ENCODE measurements at places on chromosomes 4 and X.

GRCh38 chr4:7462509-7462971 lies 27.8 kb upstream of the PSAPL1 start:
- DNase-seq = no peak

DNA sequence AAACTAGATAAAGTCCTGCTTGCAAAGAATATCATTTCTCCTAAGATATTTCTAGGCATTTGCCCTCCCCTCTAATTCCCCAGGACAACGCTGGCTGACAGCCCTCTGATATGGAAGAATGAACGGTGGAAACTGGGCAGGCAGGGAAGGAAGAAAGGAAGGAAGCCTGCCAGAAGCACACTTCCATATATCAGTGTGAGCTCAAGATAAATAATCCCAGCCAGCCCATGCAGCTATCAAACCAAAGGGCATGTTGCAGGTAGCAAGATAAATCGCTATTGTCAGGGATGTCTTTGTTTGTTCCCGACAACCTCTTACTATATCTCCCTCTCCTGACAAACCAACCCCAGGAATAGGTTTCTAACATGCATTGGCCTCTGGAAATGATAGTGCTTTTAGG lies 412.8 kb downstream of the HNRNPD start:
- DNase-seq = no peak

DNA sequence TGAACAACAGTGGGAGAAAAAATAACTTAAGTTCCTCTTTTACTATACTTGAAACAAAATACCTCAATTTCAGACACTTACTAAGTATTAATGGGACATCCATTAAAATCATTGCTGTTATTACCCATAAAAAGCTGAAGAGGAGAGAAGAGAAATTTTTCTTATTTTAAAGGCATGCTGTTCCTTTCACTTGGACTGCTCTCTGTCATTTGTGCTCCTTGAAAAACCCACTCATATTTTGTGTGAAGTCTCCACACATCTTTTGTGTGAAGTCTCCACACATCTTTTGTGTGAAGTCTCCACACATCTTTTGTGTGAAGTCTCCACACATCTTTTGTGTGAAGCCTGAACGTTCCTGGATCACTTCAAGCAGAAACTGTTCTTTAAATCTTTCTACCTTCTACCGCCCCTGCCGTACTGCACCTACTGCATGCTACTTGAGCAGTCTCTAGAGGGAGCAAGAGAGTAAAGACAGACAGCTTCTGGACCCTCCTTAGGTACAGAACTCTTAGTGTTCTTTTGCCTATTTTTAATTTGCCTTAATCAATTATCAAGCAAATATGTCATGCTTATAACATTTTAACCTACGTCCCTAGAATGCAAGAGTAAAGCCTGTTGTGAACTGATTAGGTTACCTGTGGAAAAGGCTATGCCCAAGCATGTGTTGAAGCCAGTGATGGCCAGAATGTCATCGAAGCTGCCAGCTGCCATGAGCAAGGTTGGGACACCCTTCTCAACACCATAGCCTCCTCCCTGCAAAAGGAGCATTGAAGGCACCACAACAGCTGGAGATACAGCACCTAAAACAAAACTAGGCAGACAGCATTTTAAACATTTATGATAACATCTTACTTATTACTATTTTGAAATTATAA lies 27.1 kb upstream of the SLC9B1 start:
- DNase-seq = peak; percentile 65

- DNase-seq = peak; percentile 4
These were observed 46.1 kb upstream of the S100G start for GRCh38 chrX:16603822-16604221.

DNA sequence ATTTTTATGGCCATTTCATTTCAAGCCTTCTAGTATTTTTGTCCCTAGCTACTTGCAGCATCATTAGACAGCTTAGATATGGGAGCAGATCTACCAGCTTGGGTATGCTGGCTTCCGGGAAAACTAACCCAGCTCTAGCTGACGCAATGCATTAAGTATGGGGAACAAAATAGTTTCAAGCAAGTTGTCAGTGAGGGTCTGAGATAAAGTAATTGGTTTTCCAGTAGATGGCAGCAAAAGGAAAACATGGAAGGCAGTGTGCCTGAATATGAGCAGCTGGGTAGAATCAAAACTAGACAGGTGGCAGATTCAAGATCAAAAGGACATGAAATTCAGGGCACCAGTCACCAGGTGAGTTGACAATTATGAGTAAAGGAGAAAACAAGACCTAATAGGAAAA lies 340.9 kb upstream of the CTSO start:
- DNase-seq = no peak

DNA sequence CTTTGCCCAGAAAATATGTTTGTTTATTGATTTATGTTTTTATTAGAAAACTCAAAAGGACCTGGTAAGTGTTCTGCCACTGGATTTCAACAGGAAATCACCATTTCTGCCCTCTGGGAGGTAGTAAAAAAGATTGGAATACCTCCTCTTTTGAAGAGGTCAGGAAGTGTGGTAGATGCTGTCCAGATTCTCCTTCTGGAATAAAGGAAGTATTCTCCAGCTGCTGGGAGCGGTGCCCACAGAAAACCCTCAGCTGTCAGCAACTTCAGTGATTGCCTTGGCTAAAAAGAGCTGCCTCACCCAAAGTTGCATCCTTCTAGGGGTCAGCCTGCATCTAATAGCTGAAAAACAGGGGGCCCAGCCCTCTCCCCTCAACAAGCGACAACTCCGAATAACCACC lies 13.8 kb upstream of the ZNF674 start:
- DNase-seq = no peak

DNA sequence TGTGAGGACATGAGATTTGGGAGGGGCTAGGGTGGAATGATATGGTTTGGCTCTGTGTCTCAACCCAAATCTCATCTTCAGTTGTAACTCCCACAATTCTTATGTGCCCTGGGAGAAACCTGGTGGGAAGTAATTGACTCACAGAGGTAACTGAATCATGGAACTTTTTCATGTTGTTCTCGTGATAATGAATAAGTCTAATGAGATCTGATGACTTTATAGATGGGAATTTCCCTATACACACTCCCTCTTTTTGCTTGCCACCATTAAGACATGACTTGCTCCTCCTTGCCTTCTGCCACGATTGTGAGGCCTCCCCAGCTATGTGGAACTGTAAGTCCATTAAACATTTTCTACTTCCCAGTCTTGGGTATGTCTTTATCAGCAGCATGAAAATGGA lies 253.2 kb upstream of the GK2 start:
- no peak for DNase-seq

GRCh38 chrX:3598709-3599108 lies 114.7 kb downstream of the PRKX start:
- DNase-seq = no peak

DNA sequence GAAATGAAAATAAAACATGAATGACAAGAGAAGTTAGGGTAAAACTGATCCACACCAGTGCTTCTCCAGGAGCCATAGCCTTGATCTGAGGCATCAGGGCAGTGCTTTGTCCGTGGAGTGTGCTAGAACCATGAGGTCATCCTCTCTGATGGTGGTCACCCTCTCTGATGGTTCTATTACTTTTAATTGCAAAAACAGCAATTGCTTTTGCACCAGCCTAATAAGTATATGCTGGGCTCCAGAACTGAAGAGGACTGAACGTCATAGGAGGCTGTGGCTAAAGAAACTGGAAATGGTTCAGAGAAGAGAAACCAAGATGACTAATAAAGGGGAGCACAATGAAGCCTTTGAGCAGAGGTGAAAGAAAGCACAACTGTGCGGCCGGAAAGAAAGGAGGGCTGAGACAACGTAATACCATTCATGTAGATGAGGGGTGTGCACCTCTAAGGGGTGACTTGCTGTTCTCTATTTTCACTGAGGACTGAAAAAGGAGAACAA lies 17.0 kb upstream of the TMEM154 start:
- DNase-seq = peak; percentile 58

- peak; percentile 23 for DNase-seq
These were observed 55.7 kb downstream of the METTL14 start for GRCh38 chr4:118740869-118741268.

- DNase-seq = no peak
These were observed 18.4 kb upstream of the SMIM10L2A start for GRCh38 chrX:135403374-135403773.

- DNase-seq = no peak
These were observed 289.5 kb downstream of the SMARCA1 start for GRCh38 chrX:129233786-129234185.

GRCh38 chr4:92600638-92601037 lies 296.9 kb downstream of the GRID2 start:
- DNase-seq = no peak

- no peak for DNase-seq
These were observed 23.8 kb upstream of the LRCH2 start for GRCh38 chrX:115257711-115258110.

DNA sequence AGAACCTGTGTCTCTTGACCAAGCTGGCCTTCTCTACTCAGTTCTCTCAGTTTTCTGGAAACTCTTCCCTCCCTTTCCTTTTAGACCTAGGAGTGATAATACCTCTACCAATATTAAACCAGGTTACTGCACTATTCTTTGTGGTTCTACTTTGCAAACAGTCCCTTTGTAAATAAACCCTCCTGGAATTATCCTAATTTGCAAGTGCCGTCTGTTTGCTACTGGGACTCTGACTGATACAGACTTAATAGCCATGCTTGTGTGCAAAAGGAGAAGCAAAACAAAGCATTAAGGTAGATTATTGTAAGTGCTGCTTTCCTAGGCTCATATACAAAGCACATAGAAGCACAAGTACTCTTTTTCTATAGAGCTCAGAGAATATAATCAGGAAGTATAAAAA lies 507.0 kb downstream of the INPP4B start:
- no peak for DNase-seq

DNA sequence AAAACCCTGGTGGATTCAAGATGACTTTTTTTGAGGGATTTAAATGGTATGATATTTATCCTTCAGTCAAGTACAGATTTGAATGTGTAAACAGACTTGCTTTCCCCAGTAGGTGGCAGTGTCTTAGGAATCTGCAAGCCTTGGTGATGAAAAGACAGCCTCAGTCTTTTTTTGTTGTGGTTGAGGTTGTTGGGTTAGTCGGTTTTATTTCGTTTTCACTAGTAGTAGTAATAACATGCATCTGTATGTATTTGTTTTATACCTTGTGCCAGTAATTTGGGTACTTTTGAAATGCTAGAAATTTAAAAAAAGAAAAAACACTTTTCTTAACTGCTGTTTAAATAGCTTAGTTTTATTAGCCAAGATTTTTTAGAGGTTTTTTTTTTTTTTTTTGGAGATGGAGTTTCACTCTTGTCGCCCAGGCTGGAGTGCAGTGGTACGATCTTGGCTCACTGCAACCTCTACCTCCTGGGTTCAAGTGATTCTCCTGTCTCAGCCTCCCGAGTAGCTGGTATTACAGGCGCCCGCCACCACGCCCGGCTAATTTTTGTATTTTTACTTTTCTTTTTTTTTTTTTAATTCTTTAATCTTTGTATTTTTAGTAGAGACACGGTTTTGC lies 39.2 kb downstream of the COPS4 start:
- peak; percentile 88 for DNase-seq

- peak; percentile 30 for DNase-seq
These were observed 24.6 kb downstream of the NAP1L5 start for GRCh38 chr4:88672987-88673386.

DNA sequence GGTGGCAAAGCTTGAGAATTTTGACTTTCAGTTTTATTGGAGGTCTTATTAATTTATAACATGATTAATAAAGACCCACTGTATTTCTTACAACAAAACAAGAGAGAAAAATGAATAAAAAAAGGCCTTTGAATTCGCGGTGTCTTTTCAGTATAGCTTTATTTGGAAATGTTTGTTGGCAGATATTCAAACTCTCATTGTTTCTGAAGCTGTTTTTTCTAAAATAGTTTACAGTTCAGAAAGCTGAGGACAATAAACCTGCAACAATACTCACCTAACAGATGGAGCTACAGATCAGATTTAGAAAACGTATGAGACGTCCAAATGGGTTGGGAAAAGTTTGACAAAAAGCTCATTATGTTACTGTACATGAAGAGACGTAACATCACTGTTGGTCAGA lies 2.4 kb upstream of the SPARCL1 start:
- no peak for DNase-seq

GRCh38 chr4:83865417-83866150 lies 329.7 kb downstream of the GPAT3 start:
- no peak for DNase-seq

DNA sequence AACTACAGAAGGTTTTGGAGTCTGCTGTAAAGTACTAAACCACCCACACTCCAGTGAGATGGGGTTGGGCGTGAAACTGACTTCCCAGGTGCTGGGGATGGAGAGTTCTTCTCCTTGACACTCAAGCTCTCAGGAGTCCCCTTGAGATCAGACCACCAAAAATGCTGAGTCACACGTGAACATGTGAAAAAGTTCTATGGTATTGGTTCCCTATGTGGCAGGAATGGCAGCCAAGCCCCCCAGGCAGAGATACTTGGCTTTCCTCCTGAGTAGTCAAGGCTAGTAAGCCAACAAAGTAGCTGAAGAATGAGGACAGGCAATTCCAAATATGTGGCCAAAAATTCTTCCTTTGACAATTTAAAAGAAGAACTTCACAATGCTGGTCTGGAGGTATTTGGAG lies 222.0 kb upstream of the ADAMTS3 start:
- DNase-seq = no peak

DNA sequence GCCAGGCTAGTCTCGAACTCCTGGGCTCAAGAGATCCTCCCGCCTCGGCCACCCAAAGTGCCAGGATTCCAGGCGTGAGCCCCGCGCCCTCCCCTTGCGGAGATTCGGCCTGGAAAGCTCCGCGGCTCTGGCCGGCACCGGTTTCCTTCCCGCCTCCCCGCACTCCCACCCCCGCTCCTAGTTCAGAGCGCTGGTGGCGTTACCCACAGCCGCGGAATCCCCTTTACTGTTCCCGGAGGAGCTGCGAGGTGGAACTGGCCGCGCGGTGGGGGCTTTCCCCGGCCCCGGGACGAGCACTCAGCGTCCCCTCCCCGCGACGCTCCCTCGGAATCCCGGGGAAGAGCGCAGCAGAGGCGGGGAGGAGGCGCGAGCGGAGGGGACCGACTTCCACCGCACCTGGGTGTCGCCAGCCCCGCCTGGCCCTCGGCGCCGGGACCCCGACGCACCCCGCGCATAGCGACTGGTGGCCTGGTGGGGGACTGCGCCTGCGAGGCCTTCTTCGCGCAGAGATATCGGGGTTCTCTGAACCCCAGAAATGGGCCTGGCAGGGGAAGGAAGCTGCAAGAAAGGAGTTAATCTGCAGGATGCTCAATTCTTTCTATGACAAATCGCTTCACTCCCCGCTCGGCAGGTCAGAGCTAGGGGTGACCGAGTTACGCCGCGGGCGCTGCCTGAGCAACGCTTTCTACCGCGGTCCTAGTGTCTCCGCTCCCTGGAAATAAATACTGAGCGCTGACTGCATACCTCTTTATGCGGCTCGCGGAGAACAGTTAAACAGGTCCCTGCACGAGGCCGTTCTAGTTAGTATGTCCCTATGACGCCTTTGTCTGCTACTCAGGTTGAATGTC lies 14.6 kb upstream of the SLC25A4 start:
- DNase-seq = peak; percentile 29

DNA sequence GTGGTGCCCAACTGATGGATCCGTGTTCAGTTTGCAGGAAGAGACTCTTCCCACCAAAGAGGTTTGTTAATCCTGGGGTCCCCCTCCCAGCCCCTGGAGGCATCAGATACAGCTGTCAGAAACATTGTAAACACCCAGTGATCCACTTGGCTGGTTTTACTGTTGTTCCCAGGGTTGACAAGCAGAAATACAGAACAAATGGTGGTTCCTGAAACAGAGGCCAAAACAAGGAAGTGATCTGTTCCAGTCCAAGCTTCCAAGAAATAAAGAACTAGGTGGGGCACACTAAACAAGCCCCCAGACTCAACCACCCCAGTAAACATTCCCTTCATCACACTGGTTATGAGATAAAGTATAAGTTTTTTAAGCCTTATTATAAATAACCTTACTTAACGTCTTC lies 1.4 kb downstream of the TMLHE start:
- DNase-seq = no peak

All from CD4-positive, alpha-beta T cell treated with Interleukin-12 subunit alpha and Interleukin-12 subunit beta, for 1 hour (primary cell).